Neural progenitor cell (in vitro differentiated cells): ENCODE measurements at places on chromosomes 7 and 10.

DNA sequence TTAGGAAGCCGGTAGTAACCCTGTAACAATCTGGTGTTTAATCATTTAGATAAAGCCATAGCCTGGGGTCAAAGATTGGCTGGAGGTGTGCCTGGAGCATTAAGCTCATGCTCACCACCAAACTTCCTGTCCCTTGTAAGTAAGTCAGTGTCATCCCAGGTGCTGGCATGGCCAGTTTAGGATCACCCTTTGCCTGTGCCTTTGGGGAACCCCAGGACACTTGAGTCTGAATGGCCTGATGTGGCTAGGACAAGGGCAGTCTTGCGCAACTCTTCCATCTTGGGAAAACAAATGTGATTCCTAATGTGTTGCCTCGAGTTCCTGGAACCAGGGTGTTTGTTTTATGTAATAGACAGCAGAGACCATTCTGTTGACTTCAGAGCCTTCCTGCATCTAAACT lies 154.8 kb downstream of the GRK5 start:
- no peak for DNase-seq

DNA sequence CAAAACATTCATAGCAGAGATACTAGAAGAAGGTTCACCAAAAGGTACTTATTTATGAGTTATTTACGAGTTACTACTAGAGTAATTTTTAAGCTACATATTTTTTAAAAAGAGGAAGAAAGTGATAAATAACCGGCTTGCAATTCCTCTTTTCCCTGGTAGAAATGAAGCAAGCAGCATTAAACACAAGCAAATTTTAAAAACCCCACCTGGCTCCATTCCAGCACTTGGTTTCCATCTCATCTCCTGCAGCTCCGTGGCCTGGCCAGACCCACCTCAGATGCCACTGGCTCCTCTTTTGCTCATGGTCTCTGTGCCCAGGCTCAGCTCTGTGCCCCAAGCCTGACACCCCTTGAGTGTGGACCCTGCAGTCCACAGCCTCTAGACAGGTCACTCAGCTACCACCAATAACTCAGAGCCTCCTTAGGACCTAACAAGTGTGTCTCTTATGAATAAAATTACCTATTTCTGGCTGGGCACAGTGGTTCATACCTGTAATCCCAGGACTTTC lies 479.5 kb downstream of the TNS3 start:
- no peak for DNase-seq

DNA sequence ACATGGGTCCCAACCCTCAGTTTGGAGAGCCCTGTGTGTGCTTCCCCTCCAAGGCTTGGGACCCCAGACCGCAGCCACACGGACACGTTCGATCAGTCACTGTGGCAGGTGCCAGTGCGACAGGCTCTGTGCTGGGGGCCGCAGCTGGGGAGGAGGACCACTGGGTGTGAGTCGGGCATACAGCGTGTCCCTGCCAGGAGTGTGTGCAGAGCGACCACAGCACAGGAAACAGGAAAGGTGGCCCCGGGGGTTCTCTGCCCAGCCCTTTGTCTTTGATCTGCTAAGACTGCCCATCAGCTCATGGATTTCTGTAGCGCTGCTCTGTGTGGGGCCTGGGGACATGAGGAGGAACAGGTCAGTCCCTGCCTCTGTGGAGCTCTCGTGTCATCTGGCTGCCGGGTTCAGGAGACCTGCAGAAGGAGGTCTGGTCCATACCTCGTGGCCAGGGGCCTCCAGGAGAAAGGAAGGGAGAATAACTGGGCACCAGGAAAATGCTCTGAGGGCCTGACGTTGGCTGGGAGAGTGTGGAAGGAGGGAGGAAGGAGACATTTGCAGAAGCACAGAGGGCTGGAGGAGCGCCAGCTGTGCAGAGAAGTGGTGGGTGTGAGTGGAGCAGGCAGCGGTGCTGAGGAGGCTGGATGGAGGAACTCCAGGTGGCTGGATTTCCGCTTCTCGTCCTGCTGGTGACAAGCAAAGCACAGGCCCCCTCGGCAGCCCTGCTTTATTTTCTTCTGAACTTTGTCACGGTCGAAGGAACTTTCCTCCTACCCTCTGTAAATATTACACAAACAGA lies 4.1 kb downstream of the NUDT1 start:
- no peak for DNase-seq

DNA sequence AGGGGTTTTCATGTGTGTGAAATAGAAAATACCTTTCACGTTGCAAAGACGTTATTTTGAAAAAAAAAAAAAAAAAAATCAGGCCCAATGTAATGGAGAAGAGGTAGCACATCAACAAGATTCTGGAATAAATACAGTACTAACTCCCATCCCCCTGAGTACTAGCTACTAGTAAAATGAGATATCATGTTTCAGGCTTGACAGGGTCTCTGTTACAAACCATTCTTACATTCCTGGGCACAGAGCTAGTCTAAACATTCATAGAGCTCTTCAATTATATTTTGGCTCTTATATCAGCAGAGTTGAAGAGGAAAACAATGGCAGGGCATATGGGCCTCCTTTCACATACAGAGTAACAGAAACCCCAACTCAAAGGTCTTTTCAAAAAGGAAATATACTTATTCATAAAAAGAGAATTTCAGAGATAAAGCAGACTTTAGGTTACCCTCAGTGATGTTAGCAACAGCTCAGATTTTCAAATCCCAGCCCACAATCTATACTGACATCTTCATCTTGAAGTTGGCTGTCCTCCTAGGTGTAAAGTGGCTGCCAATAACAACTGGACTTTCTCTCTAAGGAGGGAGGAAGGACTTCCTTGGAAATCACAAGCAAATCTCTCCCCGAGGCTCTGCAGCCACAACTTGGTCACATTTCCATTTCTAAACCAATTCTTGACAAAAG lies 18.6 kb downstream of the C7orf33 start:
- DNase-seq, result no peak

DNA sequence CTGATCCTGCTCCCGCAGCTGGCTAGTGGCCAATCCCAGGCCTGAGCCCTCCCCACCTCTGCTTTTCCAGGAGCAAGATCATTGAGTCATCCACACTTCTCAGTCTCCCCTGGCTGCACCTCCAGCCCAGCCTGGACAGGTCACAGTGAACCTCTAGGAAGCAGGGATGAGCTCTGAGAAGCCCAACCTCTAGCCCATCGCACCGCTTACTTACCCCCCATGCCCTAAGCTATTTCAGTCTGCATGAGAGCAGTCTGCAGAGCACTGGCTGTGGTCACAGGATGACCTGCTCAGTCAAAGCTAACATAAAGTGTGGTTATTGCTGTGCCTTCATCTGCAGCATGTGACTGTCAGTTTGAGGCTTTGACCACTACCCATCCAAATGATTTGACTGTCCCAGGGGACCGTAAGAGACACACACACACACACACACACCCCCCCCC lies 129.2 kb downstream of the SORBS1 start:
- DNase-seq, result no peak
